Mesenchymal stem cell (in vitro differentiated cells and primary cell): ENCODE measurements at places on chromosomes 6 and 20.

GRCh38 chr20:750801-751200, 17.5 kb downstream of the SLC52A3 start:
- no peak for DNase-seq
- H3K27me3 ChIP-seq, result no peaks in the 10 kb centered on the region
- no peaks in the 10 kb centered on the region for H3K36me3 ChIP-seq
- H3K4me1 ChIP-seq, result no peaks in the 10 kb centered on the region
- no peak overlapping the region for H3K4me3 ChIP-seq
- H3K27ac ChIP-seq, result no peak overlapping the region

GRCh38 chr6:87949194-87949593, 98.4 kb upstream of the SPACA1 start:
- no peak overlapping the region for H3K4me3 ChIP-seq
- peaks cover 1% of the 10 kb centered on the region for H3K4me1 ChIP-seq
- H3K36me3 ChIP-seq, result no peaks in the 10 kb centered on the region
- H3K27me3 ChIP-seq, result no peaks in the 10 kb centered on the region

GRCh38 chr6:156564807-156565149, 212.4 kb upstream of the ARID1B start:
- no peak overlapping the region for H3K4me3 ChIP-seq
- no peak for DNase-seq
- H3K36me3 ChIP-seq, result no peaks in the 10 kb centered on the region
- H3K4me1 ChIP-seq, result peaks cover 3% of the 10 kb centered on the region

DNA sequence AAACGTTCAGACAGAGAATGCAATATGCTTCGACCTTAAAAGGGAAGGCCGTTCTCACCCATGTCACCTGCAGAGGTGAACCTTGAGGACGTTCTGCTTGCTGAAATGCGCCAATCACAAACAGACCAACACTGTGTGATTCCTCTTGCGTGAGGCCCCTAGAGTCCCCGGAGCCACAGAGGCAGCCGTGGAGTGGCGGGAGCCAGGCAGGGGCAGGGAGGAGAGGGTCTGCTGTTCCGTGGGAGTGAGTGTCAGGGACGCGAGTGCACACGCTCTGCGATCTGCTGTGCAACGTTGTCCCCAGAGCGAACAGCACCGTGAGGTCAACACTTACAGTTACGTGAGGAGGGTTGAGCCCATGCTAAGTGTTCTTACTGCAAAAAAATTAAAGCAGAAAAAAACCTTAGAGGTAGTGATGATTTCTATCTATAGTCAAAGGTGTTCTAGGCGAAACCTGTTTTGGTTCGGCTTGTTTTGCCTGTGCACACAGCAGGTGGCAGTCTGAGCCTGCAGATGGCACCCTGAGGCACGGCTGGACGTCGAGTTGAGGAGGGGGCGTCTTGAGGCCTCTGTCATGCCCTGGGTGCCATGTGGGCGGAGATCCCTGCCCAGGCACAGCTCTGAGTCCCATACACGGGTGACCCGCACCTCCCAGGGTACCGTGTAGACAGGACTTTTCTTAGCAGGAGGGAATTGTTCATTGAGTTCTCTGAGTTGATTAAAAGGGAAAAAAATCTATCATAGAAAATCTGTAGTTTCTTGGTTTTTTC, 71.7 kb upstream of the FRMD1 start:
- DNase-seq, result no peak
- H3K36me3 ChIP-seq, result no peaks in the 10 kb centered on the region
- H3K27ac ChIP-seq, result no peak overlapping the region
- peaks cover 18% of the 10 kb centered on the region for H3K4me1 ChIP-seq
- H3K27me3 ChIP-seq, result peaks cover 44% of the 10 kb centered on the region

DNA sequence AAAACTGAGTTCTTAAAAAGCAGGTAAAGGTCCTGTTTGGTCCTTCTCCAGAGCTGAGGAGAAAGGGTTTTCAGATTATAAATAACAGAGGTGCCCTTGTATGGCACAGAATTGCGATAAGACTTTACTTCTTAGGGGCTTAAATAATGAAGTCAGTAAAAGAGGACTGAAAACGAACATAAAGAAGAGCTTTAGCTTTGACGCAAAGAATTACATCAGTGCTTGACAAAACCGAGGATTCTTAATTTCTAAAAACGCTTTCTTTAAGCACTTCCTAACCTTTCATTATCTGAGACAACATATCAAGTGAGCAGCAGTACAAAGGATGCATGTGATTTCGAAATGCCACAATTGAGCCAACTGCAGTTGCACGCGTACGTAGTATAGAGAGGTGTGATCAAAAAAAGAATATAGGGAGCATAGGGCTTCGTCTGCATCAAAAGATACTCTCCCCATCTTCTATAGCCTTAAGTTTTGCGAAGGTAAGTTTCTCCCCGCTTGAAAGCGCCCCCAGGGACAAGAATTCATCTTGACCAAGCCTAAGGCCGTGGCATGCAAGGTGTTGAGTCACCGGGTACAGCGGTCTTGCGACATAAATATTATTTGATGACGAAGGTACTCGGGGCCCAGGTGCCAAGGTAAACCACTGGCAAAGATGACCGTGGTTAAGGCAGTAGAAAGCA, 778 bp upstream of the LOC128125822 start:
- H3K27me3 ChIP-seq, result no peaks in the 10 kb centered on the region
- no peaks in the 10 kb centered on the region for H3K36me3 ChIP-seq
- peak overlapping the region; percentile 72 for H3K27ac ChIP-seq
- H3K4me1 ChIP-seq, result no peaks in the 10 kb centered on the region
- peak; percentile 84 for DNase-seq

- peak; percentile 76 for DNase-seq
- no peaks in the 10 kb centered on the region for H3K4me1 ChIP-seq
- no peaks in the 10 kb centered on the region for H3K27me3 ChIP-seq
- H3K4me3 ChIP-seq, result peak overlapping the region; percentile 99
Observed at GRCh38 chr6:73652637-73653570, 888 bp downstream of the SLC17A5 start.

GRCh38 chr6:34536959-34537848, 18.9 kb downstream of the SPDEF start:
- no peak for DNase-seq
- H3K4me1 ChIP-seq, result peaks cover 4% of the 10 kb centered on the region
- no peaks in the 10 kb centered on the region for H3K36me3 ChIP-seq
- H3K27ac ChIP-seq, result no peak overlapping the region
- peaks cover 29% of the 10 kb centered on the region for H3K27me3 ChIP-seq

GRCh38 chr6:139055709-139056108, 27.2 kb downstream of the ABRACL start:
- no peaks in the 10 kb centered on the region for H3K36me3 ChIP-seq
- H3K4me1 ChIP-seq, result no peaks in the 10 kb centered on the region
- no peak for DNase-seq
- no peak overlapping the region for H3K4me3 ChIP-seq
- no peaks in the 10 kb centered on the region for H3K27me3 ChIP-seq
- H3K27ac ChIP-seq, result no peak overlapping the region
